ENCODE measurements at places on chromosomes 3 and 15. TPM values are rescaled to one million over a fixed set of nuclear protein-coding genes. Genes with fewer than 3 reads are reported as not detected.

Gene CHRFAM7A
- not detected for total RNA-seq

Gene TMEM40
- 44.1 TPM for total RNA-seq

Gene EFCC1
- 2.9 TPM for total RNA-seq

Gene GATM
- total RNA-seq: 11.1 TPM

Gene SLC2A2
- not detected for total RNA-seq

Gene MTHFS
- 8.5 TPM for total RNA-seq

Gene RTP1
- total RNA-seq: not detected

Gene FEM1B
- 64.4 TPM for total RNA-seq

Gene CHCHD4
- total RNA-seq: 17.8 TPM

Gene CTSH
- 37.5 TPM for total RNA-seq

Gene EPB42
- total RNA-seq: not detected

Gene TUBGCP5
- total RNA-seq: 18.2 TPM

Gene SHF
- 1.9 TPM for total RNA-seq

Gene ISLR
- 19.2 TPM for total RNA-seq

All from esophagus squamous epithelium (tissue), 5 donors.